ENCODE measurements at places on chromosomes 4 and X. TPM values are rescaled to one million over a fixed set of nuclear protein-coding genes. Genes with fewer than 3 reads are reported as not detected.

- H3K27me3 ChIP-seq = no peaks in the 10 kb centered on the region
- H3K36me3 ChIP-seq = no peaks in the 10 kb centered on the region
- H3K4me3 ChIP-seq = peak overlapping the region; percentile 38
- peaks cover 40% of the 10 kb centered on the region for H3K4me1 ChIP-seq
- peak overlapping the region; percentile 35 for H3K27ac ChIP-seq
Observed at GRCh38 chrX:120140293-120140981, 18.0 kb upstream of the RHOXF2 start.

Gene ADH1B
- polyA plus RNA-seq = not detected

GRCh38 chr4:99893839-99894160 is 427 bp downstream of the LAMTOR3 start:
- peak overlapping the region; percentile 92 for H3K4me3 ChIP-seq
- H3K36me3 ChIP-seq = no peaks in the 10 kb centered on the region
- peak overlapping the region; percentile 79 for H3K27ac ChIP-seq
- H3K4me1 ChIP-seq = no peaks in the 10 kb centered on the region
- DNase-seq = no peak

Gene F8A3
- polyA plus RNA-seq = 0.17 TPM

Gene SMIM31
- polyA plus RNA-seq = not detected

- peak; percentile 57 for DNase-seq
- no peaks in the 10 kb centered on the region for H3K4me1 ChIP-seq
- H3K27me3 ChIP-seq = no peaks in the 10 kb centered on the region
- peak overlapping the region; percentile 63 for H3K4me3 ChIP-seq
Observed at GRCh38 chrX:15336023-15336413, 695 bp upstream of the PIGA start.

Gene COQ2
- 25.3 TPM for polyA plus RNA-seq

- H3K27ac ChIP-seq = no peak overlapping the region
- no peaks in the 10 kb centered on the region for H3K36me3 ChIP-seq
- H3K4me1 ChIP-seq = no peaks in the 10 kb centered on the region
Observed at GRCh38 chr4:106473515-106473914, 104.9 kb upstream of the GIMD1 start.

Gene FGF16
- 1.6 TPM for polyA plus RNA-seq

Gene DCAF8L2
- polyA plus RNA-seq = not detected

- H3K27ac ChIP-seq = no peak within 1 kb of the TSS
- H3K36me3 ChIP-seq = no peaks in the 10 kb centered on the region
- H3K27me3 ChIP-seq = no peaks in the 10 kb centered on the region
- no peaks in the 10 kb centered on the region for H3K4me1 ChIP-seq
- DNase-seq = peak; percentile 92
- H3K4me3 ChIP-seq = peak within 1 kb of the TSS; percentile 58
Observed at GRCh38 chr4:158209825-158210807, at the start of gene TMEM144. Gene TMEM144 (plus strand): TSS chr4:158210486. CDS start chr4:158212668, 2,182 bp downstream.

Gene ETNPPL
- polyA plus RNA-seq = 1.4 TPM

DNA sequence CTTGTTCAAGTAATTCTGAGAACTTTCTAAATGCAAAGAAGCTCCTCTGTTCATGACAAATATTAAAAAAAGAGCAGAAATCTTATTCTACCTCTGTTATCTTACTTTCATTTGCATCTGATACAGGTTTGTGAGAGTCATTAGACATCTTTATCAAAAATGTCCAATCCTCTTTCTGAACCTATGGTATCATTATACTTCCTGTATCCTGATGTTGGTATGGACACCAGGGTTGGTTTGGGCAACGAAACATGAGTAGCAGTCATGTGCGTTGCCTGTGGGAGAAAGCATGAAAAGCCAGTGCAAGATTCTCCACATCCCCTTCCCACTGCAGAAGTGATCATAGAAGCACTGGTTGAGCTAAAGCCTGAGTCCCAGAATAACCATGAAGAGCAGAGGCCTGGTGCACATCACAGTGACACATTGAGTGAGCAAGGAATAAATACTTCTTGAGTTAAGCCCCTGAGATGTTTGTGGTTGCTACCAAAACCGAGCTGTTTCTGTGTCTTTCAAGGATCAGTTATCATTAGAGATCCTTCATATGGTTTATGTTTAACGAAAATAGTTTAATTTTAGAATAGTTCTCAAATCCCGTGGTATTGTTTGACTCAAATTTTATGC is 197.2 kb downstream of the BANK1 start:
- no peaks in the 10 kb centered on the region for H3K36me3 ChIP-seq
- peaks cover 4% of the 10 kb centered on the region for H3K4me1 ChIP-seq
- H3K27ac ChIP-seq = no peak overlapping the region

All from GM23338 (cell line).